ENCODE measurements at places on chromosomes 3 and 15.

GRCh38 chr15:66131831-66132230 is 121.7 kb downstream of the MEGF11 start:
- DNase-seq = peak; percentile 39

DNA sequence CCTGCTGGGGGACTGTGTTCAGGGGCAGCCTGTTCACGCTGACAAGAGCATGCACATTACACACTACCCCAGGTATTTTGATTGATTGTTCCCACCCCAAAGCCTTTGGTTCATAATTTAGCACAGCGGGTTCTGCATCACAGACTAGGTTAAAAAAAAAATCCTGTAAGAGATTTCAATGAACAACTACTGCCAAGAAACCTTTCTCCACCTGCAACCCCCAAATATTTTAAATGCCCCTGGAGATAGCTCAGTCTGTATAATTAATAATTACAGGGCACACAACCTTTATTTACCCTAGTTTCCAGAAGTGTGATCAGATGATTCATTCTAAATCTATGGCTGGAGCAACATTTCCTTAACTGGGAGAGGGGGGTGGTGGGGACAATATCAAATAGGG is 87.6 kb downstream of the NR2F2 start:
- no peak for DNase-seq

DNA sequence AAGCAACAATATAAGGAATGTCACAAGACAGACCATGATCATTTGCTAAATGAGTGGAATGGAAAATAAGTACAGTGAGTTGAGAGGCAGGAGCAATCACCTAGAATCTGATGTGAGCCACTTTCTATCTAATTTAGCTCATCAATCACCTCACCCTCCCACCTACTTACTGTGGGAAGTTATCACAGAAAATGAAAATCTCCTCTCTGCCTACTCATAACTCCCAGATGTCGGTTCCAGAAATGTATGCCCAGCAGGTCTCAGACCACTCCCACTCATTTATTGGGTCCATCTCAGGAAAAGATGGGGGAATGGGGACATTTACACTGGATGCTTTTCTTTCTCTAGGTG is 270.9 kb downstream of the FHIT start:
- no peak for DNase-seq

GRCh38 chr15:49096090-49096750 is 50.0 kb upstream of the SECISBP2L start:
- DNase-seq = no peak

- DNase-seq = no peak
Observed at GRCh38 chr15:47888385-47889100, 171.2 kb downstream of the SEMA6D start.

DNA sequence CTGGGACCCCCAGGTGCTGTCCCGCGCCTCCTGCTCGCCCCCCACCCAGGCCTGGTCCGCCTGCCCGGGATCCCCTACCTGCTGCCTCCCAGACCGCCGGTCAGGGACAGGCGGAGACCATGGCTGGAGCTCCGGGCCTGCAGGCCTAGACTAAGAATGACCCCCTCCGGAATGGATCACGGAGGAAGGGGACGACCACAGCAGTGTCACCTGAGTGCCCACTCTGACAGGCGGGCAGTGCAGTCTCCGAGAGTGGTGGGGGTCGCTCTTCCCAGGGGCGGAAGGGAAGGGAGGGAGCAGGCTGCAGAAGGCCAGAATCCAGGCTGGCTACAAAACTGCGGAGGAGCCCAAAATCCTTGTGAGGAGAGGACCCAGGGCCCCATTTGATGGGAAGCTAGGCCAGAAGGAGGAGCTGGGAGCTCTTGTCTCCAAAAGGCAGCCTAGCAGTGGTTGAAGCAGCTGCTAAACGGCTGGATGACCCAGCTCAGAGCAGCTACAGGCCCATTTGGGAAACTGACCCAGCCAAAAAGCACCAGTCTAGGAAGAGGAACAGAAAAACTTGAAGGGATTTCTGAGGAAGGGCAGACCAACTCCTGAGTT is 908 bp upstream of the RAB43 start:
- DNase-seq = no peak

DNA sequence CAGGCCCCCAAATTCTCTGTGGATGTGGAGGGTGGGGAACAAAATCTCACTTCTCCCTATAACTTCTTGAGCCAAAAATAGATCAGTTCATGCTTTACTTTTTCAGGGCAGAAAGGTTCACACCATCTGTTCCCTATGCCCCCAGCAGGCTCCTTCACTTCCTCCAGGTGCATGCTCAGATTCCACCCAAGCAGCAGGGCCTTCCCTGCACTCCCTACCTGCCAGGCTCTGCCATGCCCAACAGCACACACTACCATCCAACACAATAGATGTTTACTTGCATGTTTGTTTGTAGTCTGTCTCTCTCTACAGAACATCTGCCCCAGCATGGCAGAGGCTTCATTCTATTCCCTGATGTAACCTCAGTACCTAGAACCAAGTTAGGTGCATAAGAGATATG is 43.3 kb downstream of the GABRB3 start:
- DNase-seq = no peak

GRCh38 chr3:45597581-45597980 is 3.0 kb downstream of the LIMD1 start:
- no peak for DNase-seq

DNA sequence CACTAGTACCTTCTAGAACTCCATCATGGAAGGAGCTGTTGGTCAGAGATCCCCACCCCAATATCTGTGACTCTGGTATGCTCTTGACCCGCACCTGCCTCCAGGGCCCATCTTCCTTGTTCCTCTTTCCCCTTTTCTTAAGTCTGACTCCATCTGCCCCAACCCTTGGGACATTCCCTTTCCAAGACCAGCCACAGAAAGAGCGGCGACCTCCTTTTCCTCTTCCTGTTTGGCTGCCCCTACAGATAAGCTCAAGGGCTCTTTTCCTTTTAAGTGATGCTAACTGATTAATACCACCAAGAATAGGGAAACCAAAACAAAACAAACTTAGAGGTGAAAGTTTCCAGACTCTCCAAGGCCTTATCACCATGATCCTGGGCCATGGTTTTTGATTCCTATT is 21.9 kb upstream of the ATP8B4 start:
- DNase-seq = no peak

- no peak for DNase-seq
Observed at GRCh38 chr3:46763178-46763577, 45.5 kb upstream of the PRSS50 start.

- DNase-seq = no peak
Observed at GRCh38 chr3:170270282-170270881, 48.2 kb downstream of the PRKCI start.

DNA sequence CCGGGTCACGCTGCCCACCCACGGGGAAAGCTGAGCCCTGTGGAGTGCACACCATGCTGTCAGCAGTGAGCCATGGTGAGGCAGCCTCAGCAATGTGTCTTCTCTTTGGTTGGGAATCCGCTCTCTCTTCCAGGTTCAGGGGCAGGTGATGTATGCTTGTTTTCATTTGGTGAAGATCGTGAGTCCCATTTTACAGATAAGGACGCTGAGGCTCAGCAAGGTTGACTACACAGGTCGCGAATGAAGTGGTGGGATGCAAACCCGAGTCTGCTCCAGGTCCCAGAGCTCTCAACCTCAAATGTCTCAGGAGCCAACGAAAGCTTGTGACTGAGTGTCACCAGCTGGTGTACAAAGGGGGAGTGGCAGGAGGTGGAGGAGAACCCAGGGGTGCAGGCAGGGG is 74.3 kb downstream of the RPN1 start:
- no peak for DNase-seq

GRCh38 chr15:59622289-59622688 is 10.7 kb downstream of the GCNT3 start:
- peak; percentile 67 for DNase-seq

- DNase-seq = no peak
Observed at GRCh38 chr15:35321926-35322325, 224.0 kb downstream of the DPH6 start.

DNA sequence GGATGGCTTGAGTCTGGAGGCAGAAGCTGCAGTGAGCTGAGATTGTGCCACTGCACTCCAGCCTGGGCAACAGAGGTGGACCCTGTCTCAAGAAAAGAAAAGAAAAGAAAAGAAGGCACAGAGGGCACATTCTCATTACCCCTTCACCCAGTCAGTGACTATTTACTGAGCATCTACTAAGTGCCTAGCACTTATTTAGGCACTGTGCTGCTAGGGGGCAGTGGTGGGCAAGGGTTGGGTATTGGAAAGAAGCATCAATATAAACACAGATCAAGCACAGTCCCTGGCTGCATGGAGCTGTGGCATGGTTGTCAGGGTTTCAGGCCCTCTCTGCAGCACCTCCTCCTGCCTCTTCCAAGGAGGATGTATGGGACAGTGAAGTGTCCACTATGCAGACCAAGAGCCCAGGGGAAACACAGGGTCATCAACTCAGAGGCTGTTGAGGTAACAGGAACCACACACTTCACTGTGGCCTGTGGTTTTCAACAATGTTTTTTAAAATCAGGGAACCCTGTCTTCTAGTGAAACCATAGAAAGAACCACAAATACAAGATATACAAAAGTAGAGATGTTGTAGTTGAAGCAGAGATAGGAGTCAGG is 138.5 kb downstream of the RAB11A start:
- DNase-seq = no peak

- peak; percentile 20 for DNase-seq
Observed at GRCh38 chr15:29130951-29131839, 138.4 kb downstream of the NSMCE3 start.

- DNase-seq = no peak
Observed at GRCh38 chr3:81869382-81869781, 107.9 kb upstream of the GBE1 start.

DNA sequence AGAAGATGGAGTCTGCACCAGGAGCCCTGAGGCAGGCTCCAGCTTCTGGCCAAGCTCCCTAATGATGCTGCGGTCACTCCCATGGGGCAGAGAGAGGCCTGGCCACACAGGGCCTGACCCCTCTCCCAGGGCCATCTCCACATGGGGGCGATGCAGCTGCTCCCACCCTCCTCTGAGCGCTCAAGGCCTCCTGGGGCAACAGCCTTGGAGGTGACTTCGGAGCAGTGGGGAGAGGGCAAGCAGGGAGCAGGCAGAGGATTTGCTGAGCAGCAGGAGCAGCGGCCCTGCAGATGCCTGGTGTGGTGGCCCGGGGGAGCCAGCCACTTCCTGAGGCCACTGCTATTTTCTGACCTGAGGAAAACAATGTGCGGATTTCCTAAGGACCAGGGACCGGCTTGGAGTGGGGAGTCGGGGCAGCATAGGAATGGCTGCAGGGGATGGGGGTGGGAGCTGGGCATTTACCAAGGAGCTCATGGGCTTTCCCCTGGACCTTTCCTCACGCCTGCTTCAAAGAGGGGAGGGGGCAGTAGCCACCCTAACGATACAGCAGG is 81.6 kb upstream of the RPL32 start:
- no peak for DNase-seq

GRCh38 chr15:101020945-101021344 is 101.8 kb downstream of the LRRK1 start:
- no peak for DNase-seq

GRCh38 chr3:64648927-64649906 is 38.6 kb downstream of the ADAMTS9 start:
- DNase-seq = no peak

DNA sequence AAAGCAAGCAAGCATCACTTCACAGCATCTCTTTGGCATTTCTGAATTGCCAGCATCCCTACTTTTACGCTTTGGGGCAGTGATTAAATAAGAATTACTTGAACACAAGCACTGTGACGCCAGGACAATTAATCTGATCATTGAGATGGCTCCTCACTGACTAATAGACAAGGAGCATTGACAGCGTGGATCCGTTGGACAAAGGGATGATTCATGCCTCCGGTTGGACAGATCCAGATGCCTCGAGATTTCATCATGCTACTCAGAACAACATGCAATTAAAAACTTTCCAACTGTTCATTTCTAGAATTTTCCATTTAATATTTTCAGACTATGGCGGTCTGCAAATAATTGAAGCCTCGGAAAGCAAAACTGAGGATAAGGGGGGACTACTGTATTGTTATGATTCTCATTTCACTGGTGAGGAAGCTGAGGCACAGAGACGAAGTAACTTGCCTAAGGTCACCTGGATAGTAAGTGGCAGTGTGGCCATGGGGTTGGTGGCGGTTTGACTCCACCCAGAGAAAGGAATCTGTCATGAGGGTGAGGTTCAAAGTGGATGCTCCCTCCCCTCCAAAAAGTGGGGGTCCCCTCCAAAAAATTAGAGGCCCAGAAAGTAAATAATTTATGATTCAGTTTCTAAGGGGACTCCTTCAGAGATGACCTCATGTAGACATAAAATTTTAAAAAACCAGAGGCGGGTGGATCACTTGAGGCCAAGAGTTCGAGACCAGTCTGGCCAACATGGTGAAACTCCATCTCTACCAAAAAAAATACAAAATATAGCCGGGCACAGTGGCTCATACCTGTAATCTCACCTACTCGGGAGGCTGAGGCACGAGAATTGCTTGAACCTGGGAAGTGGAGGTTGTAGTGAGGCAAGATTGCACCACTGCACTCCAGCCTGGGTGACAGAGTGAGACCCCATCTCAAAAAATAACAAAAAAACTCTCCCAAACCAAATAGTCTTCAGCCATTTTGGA is 12.3 kb upstream of the PGPEP1L start:
- DNase-seq = no peak

- DNase-seq = peak; percentile 78
Observed at GRCh38 chr3:52532838-52533622, 627 bp downstream of the NT5DC2 start.

DNA sequence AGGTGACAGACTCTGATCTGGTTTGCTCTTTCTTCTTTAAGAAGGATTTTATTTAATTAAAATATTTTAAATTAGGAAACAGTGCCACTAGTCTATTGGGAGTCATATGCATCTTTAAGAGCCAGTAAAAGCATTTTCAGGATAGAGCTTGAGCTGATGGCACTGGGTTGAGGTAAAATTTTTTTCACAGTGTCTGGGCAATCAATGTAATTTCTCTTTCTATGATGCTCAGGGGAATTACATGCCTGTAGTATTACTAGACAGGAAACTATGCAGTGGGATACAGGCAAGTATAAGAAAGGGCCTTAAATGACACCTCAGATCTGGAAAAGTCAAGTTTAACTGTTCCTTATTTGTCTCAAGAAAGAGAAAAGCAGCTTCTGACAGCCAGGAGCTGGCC is 76.4 kb downstream of the GAP43 start:
- no peak for DNase-seq

DNA sequence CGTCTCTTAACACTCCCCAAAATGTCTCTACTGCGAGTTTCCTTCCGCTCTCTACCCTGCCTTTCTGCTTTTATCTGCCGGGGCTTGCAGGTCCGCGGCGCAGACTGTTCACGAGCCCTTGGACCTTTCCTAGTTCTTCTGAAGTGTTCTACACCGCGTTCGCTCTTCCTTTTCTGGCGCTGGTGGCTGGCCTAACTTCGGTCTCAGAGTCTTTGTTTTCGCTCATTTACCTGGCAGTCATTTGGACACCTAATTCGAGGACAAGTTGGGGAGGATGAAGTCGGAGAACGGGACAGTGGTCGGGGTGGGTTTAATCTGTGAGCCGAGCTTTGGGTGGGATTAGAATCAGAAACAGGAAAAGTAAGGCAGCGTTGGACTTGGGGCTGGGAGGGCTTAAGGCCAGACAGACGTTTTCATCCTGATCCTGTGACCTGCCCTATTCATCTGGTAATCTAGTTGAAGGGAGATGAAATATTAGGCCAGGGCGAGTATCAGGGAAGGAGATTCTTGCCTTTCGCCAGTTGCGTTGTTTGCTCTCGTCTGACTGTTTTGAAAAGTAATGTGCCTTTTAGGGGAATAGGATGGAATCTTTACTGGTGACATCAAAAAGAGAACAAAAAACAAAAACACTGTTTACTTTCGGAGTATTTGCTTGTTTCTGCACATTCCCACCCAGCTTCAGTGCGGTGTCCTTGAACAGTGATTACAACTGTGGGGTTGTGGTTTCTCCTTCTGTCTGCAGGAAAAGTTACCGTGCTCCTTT is 1.8 kb downstream of the DIPK2A start:
- DNase-seq = peak; percentile 75

All from Right ventricle myocardium inferior (tissue), 1 donor.